ENCODE measurements at places on chromosomes 5 and 9.

- peak; percentile 63 for DNase-seq
Measured at GRCh38 chr5:172102913-172103626, 85.0 kb downstream of the STK10 start.

GRCh38 chr5:29122306-29122705, 2071.2 kb upstream of the CDH6 start:
- DNase-seq, result no peak

- DNase-seq, result no peak
Measured at GRCh38 chr9:115071176-115071575, 46.8 kb downstream of the TNC start.

- no peak for DNase-seq
Measured at GRCh38 chr9:93043122-93043521, 15.4 kb upstream of the SUSD3 start.

GRCh38 chr9:135384226-135384625, 95.4 kb upstream of the PPP1R26 start:
- no peak for DNase-seq

DNA sequence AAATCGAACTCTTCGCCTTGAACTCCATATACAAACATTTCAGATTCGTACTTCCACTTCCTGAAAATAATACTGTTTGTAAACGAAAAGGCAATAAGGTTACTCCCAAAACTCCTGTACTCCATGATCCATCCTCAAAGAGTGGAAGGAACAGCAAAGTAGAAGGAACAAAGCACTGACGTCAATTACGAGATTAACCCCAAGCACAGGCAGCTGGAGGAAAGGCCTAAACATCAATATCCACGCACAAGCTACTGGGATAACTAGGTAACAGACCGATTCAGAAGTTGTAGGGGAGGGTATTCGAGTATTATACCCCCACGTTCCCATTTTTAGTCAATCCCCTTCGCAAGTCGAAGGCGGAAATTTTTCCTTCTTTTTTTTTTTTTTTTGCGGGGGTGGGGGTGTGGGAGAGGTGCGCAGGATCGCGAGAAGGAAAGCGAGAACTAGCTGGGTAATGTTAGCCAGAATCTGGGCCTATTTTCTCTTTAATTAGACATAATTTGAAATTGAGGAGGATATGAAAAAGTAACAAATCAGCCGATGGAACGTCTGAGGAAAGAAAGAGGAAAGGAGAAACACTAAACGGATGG, 909 bp downstream of the AFF4 start:
- peak; percentile 46 for DNase-seq

- no peak for DNase-seq
Measured at GRCh38 chr5:179226696-179227095, 118.6 kb downstream of the ADAMTS2 start.

DNA sequence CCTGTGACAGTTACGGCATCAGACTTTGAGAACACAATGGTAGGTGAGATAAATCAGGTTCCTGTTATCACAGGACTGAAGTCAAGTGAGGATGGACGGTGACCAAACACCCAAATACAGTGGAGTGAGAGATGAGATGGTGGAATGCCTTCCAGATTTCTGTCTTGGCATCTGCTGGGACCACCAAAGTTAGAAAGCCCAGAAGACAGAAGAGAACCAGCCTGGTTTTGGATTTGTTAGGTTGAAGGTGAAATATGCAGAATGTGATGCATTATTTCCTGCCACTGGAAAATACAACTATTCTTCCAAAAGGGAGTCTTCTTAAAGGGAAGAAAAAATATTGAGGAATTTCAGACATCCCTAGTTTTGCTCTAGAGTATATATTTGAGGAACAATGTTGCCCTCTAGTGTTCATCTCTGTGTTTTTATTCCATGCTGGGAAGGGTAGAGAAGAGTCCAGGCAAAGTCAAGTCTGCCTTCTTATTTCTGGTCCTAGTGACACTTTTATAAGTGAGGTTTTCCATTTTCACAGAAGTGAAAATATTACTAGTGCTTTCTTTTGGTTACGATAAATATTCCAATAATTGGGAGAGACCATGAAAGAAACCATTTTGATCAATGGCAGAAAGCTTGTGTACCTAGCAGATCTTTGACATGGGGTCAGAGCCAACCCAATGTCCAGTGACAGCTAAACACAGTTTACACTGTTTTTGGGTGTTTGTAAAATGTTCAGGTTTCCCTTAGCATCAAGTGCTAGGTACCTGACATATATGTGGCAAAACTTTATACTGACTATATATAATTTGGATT, 142.3 kb upstream of the ANKH start:
- DNase-seq, result no peak

DNA sequence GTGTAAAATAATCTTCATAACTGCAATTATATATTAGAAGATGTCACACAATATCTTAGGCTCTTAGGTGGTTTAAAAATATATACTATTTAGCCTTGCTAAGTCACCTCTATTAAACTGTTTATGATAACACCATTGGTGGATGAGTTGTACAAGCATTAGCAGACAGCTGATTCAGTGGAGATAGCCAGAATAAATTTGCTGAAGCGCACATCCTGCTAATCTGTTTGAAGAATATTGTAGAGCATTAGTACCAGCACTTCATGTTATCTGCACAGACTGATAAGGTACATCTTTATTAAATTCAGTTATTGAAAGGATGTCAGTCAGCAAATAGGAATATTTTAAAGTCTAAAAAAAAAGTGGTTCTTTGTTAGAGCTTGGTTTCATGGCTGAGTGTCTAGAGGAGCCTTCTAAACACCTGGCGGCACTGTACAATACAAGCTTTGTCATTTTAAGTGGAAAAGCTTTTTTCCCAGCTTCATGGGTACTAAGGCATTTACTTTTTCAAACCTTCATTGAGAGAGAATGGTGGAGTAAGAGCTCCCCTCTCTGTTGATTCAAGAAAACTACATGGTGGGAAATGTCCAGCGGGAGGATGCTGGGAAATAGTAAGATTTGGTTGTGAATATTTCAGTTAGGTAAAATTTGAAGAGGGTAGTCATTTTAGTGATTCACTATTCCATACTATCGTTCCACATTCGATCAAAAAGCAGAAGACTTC, 275.1 kb downstream of the SLF1 start:
- DNase-seq, result peak; percentile 75

- no peak for DNase-seq
Measured at GRCh38 chr5:133819977-133820471, 148.4 kb downstream of the C5orf15 start.

GRCh38 chr5:129246088-129246487, 151.5 kb downstream of the ISOC1 start:
- DNase-seq, result no peak

DNA sequence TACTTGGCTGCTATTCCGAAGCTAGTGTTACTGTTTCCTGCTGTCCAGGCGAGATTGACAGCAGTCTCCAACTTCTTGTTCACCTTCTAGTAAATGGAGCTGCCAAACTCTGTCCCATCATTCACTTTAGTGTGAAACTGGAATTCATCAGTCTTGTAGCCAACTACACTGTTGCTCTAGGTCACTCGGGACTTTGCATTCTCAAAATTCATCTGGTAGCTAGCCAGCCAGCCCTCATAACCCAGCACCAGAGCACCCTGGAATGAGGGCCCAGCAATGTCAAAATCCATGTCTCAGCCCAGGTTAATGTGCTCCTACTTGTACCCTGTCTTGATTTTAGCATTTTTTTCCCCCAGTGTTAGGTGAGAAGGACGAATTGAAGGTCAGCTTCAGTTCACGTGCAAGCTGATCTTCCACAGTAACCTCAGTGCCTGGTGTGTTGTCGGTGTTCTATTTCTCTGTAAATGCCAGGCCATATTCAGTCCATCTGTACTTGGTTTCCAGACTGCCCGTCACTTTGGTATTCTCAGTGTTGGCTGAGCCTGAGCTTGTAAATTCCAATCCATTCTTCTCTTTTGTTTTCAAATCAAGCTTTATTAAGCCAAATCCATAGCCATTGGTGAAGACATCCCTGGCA, 28.9 kb downstream of the ZNF169 start:
- DNase-seq, result no peak

GRCh38 chr5:20335978-20336377, 348.0 kb upstream of the CDH18 start:
- no peak for DNase-seq

DNA sequence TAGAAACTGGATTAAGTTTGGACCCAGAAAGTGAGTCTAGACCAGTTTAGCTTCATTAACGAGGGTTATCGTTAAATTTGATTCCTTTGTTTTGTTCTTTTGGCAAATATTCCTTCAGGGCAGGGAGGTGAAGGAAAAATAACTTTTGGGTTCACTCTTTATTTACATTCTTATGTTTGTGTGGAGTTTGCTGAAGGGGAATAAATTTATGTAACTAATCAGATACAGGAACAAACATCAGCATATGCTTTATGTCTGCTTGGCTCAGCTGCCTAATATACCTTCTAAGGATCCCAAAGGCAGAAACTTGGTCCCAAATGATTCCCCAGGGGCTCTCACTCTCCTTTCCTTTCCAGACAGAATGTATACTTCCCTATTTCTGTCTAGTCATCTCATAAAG, 132.4 kb downstream of the MCTP1 start:
- no peak for DNase-seq

DNA sequence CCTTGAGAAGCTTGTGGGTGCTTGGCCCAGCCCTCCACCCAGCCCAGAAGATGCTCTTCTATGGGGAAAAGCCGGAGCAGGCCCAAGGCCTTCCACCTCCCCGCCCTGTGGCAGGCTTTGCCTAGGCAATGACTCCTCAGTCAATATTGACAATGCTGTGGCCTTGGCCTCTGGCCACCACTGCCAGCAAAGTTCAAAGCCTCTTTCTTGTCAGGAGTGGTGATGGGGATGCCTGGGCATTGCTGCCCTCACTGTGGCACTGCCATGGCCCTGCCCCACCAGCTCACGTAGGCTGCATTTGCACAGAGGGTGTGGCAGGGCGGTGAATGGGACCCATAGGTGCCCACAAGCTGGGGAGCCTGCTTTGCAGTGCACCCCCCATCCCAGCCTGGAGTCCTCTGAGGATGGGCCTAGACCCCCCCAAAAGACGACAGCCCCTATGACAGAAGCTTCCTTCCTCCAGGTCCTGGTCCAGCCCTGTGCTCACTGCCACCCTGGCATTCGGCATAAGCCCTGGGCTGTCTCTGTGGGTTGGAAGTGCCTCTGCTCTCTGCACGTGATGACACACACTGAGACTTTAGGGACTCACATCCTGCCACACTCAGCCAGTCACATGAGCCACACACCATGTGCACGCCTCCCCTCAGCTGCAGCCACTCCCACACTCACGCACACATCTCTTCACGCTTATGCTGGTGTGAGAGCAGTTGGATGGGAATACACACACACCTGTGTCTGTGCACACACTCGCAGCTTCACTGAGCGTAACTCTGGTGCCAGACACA, 31.1 kb downstream of the MORN5 start:
- no peak for DNase-seq

GRCh38 chr9:120698766-120699165, 15.5 kb downstream of the MEGF9 start:
- no peak for DNase-seq

DNA sequence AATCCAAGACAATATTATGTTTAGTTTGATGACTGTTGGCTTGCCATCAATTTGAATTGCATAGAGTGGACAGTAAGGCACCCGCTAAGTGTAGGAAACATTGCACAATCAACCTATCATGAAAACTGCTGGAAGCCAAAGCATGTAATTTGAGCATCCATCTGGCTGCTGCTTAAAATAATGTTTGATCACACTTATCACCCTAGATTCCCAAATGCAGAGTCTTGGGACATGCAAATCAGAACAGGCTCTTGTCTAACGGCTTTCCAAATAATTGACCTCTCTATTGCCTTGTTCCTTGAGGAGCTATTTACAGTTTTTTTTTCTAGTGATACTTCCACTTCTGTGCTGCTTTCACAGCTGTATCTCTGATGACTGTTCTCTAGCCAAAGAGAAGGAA, 342.1 kb downstream of the PRR16 start:
- DNase-seq, result no peak

DNA sequence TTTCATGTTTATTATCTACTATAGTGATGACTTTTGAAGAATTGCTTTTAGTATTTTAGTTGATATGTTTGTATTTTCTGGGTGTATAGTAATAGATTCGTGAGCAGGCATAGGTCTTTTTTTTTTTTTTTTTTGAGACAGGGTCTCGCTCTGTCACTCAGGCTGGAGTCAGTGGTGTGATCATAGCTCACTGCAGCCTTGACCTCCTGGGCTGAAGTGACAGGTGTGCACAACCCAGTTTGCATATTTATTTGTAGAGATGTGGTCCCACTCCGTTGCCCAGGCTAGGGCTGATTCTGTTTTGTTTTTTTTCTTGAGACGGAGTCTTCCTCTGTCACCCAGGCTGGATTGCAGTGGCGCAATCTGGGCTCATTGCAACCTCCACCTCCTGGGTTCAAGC, 11.9 kb downstream of the ERBIN start:
- DNase-seq, result no peak

- DNase-seq, result no peak
Measured at GRCh38 chr5:168916852-168917251, 337.7 kb upstream of the PANK3 start.

- no peak for DNase-seq
Measured at GRCh38 chr9:80077059-80077458, 505.3 kb downstream of the TLE4 start.

DNA sequence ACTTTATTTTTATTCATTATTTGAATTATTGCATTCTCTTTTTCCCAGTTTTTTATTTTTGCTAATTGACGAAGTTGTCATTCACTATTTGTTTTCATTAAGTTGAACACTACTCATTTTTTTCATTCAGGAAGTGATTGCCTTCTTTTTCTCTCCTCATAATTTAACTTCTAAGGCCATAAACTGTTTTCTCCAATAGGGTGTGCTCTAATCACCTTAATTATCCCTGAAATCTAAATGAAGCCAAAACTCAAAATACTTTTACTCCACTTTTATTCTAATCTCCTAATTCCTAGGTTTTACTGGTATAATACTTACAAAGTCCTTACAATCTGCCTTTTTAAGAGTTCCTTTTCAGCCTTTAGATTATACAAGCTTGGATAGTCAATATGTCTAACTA, 2.9 kb upstream of the OR13C2 start:
- DNase-seq, result no peak

DNA sequence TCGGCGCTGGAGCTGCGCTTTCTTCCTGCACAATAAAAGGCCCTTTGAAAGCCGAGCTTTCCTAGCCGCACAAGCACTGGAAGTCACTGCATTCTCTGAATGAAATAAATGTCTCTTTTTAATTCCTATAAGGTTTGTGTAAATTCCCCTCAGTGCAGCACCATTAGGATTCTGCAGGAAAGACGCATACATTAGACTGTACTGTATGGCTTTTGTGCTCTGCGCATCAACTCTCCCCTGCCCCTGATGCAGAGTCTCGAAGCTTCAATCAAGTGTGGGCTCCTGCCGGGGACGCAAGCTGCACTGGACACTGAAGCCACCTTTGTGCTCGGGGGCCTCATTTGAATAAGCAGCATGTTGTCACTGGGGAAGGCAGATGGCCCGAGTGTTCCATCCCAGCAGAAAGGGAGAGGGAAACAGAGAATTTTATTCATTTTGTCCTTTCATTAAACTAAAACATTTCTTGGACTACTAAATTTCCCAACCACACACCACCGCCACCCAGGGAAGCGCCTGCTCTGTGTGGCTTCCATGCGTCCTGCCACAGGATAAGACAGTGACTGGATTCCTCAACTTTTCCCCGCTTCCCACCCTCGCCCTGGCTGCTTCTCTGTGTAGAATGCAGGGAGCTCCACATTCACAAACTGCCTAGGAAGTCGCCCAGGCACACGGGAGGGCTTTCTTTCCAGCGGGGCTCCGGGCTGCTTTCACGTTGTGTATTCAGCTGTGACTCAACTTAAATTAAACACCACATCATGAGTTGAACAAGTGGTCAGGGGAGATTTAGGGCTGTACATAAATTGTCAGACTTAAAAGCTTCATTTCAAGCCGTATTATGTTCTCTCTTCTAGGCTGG, 635.4 kb downstream of the IRX1 start:
- DNase-seq, result no peak

- DNase-seq, result no peak
Measured at GRCh38 chr5:34691326-34691725, 35.2 kb downstream of the RAI14 start.

Measured in HAP-1 (cell line).